NCI-H460 (cell line): ENCODE measurements at places on chromosomes 4 and X. TPM values are rescaled to one million over a fixed set of nuclear protein-coding genes. Genes with fewer than 3 reads are reported as not detected.

DNA sequence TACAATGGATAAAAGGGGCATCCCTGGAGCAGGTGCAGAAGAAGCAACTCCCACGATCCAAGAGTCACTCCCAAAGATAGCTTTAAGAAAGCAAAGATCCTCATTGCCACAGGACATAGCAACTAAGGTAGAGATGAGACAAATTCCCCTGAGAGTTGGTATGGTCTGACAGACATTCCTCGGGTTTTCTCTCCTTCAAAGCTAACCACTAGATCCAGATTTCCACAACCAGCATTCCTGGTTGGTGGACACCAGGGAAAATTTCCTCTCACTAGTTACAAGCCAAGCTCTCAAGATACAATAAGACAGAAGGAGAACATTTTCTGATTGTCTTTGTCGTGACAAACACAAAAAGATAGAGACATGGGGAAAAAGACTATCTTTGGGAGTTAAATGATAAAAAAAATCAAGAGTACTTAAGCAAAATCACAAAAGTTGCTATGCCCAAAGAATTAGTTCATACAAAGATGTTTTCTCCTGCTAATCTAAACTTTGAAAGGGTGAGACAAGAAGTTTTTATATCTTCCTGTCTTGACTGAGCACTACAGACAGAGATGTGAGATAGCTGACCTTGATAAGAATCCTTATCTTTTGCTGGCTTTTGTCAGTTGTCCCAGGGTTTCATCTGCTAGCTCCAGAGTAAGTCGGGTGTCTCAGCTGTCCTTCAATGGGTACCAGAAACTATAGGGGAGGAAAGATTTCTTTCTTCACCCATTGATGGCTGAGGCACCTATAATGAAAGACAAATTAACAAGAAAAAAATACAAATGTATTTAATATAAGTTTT, 200.5 kb downstream of the CENPC start:
- no peak for DNase-seq

DNA sequence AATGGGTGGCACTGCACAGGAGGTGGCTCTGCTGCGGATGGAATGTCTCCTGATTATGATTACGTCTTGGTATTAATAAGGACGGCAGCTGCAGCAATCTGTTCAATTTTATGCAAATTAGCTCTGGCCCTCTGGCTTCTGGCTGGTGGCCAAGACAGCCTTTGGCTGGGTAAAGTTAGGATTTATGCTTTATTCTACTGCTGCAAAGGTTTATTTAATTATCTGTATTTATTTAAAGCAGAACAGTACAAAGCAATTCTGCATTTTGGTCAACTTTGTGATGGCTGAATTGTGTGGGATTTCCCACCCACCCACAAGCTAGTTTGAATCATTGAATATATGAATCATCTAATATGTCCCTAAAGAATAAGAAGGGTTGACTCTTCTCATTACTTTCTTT, 745.6 kb upstream of the FAM241A start:
- no peak for DNase-seq

DNA sequence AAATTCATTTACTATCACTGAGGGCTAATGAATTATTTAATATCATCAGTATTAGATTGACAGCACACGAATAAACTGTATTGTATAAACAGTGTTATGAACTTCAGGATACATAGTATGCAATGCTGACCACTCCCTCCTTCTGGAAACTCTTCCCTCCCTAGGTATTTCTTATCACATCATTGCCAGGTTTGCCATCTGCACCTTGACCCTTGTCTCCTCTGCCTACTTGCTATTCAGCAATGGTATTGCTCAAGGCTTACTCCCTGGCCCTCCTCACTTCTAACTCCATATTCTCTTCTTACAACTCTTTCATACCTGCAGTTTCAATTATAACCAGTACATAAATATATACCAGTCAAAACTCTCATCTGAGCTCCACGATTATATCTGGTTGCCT, 38.9 kb downstream of the ATP8A1 start:
- DNase-seq = no peak

- no peak for DNase-seq
Observed at GRCh38 chr4:180285796-180286195, 1957.4 kb upstream of the TENM3 start.

DNA sequence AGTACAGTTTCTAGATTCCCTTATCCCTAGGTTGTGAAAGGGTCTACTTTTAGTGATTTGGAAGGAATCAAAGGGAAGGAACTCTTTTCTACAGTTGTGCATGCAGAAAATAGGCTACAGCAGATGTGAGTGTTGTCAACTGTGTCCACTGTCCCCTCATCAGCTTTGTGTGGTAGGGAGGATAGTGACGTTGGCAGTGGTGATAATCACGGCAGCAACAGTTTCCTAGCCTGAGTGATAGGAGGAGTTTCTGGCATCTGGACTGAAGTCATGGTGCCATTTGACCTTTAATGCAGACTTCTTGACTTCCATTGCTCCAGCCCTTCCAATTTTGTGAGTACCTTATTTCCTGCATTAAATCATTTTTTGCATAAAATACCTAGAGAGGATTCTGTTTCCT, 39.3 kb downstream of the SRPX start:
- DNase-seq = no peak

GRCh38 chr4:180564026-180564425, 1679.2 kb upstream of the TENM3 start:
- DNase-seq = no peak

DNA sequence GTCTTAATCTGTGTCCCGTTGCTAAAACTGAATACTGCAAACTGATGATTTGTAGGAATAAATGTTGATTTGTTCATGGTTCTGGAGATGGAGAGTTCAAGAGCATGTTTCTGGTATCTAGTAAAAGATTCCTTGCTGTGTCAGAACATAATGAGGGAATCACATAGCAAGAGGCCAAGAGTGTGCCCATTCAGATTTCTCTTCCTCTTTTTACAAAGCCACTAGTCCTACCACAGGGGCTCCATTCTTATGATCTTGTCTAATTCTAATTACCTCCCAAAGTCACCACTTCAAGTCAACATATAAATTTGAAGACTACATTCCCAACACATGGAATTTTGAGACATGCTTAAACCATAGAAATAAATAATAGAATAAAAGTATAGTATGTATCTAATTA, 608.8 kb upstream of the EPHA5 start:
- no peak for DNase-seq

GRCh38 chrX:47221756-47222155, 3.3 kb downstream of the CDK16 start:
- DNase-seq = no peak

- no peak for DNase-seq
Observed at GRCh38 chrX:100710816-100711215, 21.1 kb downstream of the SYTL4 start.

DNA sequence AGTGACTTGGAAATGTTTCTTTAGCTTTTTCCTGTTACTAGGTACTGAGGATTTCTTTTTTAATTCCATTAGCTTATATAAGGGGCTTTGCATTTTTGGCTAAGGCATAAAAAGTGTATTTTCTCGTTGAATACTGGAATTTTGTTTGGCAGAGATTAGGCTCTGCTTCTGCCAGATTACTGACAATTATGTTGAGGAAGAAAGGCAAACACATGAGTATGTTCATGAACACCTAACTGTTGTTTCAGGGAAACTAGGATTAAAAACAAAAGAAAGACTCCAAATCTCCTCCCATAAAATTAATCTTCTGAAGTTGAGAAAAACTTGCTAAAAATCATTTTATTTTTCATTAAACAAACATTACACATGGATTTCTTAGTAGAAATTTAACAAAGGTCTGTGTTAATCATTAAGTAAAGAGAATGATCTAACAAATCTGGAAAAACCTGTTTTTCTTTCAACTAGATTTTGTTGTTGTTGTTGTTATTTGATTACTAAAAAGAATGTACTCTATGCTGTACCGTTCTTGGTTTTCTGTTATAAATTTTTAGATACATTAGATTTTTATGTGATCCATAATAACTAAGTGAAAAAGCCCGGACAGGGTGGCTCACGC, 43.3 kb upstream of the STAG2 start:
- DNase-seq = no peak

DNA sequence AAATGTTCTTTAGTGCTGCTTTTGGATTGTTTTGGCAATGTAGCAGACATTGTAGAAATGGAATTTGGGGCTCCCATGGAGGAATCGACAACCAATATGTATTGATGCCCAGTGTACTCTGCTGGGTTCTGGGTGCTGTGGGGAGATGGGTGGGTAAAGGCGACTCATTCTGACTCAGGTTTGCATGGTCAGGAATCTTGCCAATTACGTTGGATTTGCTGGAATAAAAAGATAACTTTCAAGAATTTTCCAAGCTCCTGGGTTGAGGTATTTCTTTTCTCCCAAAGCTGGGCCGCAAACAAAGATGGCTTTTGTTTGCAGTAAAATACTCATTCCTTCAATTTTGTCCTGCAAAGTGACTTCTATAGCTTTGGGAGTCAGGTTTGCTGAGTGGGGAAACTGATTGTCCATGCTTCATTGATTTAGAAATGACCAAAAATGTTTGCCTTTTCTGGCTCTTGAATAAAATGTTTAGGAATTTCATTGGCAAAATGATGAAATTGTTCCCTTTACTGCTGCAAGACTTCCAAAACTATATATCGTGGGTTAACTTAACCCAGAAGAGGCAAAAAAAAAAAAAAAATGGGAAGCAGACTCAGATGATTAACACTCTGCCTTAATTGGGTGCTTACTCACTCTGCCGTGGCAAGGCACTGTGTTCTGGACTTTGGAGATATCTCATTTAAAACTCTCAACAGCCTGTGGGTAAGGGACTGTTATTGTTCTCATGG, 57.0 kb downstream of the RTL9 start:
- no peak for DNase-seq

GRCh38 chrX:68651110-68651509, 3.6 kb downstream of the STARD8 start:
- DNase-seq = no peak

- DNase-seq = no peak
Observed at GRCh38 chrX:40734971-40735324, 394 bp downstream of the MED14 start.

DNA sequence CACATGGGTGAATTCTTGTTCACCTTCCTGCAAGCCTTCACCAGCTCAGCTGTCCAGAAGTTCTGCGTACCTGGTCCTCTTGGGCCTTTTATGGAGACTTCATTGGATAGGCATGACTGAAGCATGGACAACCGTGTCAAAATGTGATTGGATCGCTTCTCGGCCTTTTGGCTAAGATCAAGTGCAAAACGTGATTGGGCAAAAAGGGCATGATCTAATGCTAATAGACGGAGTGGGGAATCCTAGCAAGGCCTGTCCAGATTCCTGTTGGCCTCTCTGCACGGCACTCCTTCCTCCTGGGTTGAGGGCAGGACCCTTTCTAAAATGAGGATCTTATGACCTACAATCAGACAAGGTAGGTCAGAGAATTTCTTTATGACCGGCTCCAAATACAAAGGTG, 24.9 kb downstream of the PRDX4 start:
- no peak for DNase-seq

DNA sequence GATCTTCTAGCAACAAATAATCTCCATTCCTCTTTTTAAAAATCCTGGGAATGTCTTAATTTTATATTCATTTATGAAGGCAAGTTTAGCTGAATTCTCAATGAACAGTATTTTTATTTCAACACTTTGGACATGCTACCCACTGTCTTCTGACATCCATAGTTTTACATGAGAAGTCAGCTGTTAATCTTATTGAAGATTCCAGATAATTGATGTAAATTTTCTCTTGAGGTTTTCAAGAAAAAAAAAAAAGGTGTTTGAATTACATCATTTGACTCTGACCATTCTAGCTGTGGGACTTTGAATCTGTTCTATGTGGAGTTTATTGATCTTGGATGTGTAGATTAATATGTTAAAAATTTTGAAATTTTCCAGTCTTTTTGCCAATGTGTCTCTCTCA, 28.0 kb downstream of the PDHA2 start:
- DNase-seq = no peak

- no peak for DNase-seq
Observed at GRCh38 chr4:151744614-151745013, 16.2 kb downstream of the GATB start.

DNA sequence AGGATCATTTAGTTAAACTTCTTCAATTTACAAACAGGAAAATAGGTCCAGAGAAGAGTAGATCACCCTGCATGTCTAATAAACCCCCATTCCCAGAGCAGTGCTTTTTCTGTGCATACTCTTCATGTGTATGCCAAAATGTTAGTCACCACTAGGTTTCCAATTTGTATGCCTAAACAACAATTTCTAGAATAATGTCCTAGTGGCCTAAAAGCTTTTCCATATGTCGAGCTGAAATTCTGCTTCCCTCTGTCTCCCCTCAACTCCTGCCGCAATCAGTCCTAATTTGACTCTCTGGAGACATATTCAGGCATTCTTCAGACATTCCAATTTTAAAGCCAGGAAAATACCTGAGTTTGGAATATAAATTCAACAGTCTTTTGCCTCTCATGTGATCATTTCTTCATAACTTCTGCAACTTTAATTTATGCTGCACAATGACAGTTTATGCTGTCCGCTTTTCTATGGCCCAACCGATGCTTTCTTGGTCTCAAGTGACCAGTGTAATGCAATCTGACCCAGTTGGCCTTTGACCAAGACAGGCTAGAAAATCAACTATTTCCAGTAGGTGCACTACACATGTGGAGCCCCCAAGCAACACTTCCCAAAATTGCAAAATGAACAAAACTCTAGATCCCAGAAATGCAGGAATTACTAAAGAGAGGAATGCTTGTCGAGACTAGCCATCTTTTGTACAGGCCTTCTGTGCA, 122.9 kb upstream of the FMR1 start:
- no peak for DNase-seq

DNA sequence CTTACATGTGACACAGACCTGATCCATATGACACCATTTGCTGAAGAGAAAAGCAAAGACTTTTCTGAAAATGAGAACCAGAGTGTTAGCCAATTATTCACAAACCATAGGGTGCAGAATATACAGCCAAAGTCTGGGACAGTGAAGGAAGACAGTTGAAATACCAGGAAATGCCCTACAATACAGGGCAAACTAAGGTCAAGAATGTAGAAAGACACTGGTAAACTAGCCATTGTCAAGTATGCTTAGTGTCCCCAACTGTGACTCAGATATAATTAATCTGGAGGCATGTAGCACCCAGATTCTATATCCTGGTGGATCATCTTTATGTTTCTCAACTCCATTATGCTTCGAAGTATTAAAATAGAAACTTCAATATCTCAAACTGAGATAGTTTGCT, 200.9 kb upstream of the FSTL5 start:
- peak; percentile 27 for DNase-seq

- DNase-seq = no peak
Observed at GRCh38 chr4:121717680-121718237, 21.0 kb upstream of the ANXA5 start.

GRCh38 chr4:79756140-79756895, 316.7 kb downstream of the ANTXR2 start:
- DNase-seq = no peak

GRCh38 chr4:54566608-54567007, 91.1 kb upstream of the KIT start:
- DNase-seq = no peak

ETDA gene
- total RNA-seq = not detected in 2 replicates

BANK1 gene
- 0.05 and 0.12 TPM in 2 replicates for total RNA-seq

F8A2 gene
- not detected in 2 replicates for total RNA-seq

PKD2 gene
- 12.7 and 13.5 TPM in 2 replicates for total RNA-seq

PDCL2 gene
- total RNA-seq = not detected in 2 replicates

XPNPEP2 gene
- total RNA-seq = not detected in 2 replicates

HERC3 gene
- total RNA-seq = 1.0 and 1.5 TPM in 2 replicates

ZMAT1 gene
- total RNA-seq = 2.0 and 2.3 TPM in 2 replicates

RXFP1 gene
- not detected in 2 replicates for total RNA-seq

TMEM150C gene
- 0.07 and 0.26 TPM in 2 replicates for total RNA-seq
